Kidney (tissue), 22 donors: ENCODE measurements at places on chromosomes 2 and 18. TPM values are rescaled to one million over a fixed set of nuclear protein-coding genes. Genes with fewer than 3 reads are reported as not detected.

Gene GPR45
- total RNA-seq = not detected

GRCh38 chr2:226256237-226256636, 543.4 kb downstream of the IRS1 start:
- no peak for DNase-seq

DNA sequence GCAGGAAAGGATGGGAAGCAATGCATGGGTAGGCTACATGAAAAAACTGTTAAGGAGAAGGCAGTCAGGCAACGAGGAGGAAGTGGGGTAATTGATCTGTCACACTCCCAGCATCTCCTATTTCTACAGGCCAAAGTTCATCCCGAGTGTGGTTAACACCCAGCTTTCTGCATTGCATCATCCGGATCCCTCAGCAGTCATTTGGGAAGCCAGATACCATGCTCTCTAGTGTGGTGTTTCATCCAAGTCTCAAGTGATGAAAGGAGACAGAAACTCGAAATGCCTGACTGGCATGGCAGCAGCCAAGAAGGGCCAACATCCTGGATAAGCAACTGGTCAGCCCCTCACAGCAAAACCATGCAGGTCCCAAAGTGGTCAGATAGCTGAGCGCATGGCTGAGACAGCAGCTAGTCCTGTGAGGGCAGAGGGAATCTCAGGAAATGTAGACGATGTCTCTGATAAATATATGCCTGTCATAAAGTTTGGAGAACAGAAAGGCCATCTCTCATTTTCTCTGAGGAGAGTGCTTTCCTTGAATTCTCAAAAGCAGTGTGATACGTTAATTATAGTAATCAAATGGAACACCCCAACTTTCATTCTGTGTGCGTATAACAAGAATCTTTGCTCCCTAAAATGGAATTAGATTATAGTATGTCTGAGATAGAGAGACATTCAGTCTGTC, 24.8 kb upstream of the HNRNPA3 start:
- no peak for DNase-seq

GRCh38 chr2:149080099-149080498, 41.6 kb downstream of the LYPD6B start:
- no peak for DNase-seq

DNA sequence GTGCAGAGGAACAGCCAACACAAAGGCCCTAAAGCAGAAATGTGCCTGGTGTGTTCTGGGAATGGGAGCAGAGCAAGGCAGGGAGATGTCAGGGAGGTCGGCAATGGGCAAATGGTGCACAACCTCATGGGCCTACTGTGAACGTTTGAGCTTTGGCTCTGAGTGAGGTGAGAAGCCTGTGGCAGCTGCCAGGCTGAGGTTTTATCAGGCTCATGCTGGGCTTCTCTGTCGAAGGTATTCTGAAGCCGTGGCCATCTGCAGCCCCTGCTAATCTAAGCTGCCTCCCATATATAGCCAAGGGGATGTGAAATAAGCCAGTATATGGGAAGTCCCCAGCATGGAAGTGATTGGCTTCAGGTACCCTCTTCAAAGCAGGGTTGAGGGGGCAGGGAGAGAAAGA, 193.3 kb downstream of the SLC4A3 start:
- no peak for DNase-seq

- DNase-seq = no peak
These were observed 19.9 kb upstream of the SCLY start for GRCh38 chr2:238040918-238041317.

DNA sequence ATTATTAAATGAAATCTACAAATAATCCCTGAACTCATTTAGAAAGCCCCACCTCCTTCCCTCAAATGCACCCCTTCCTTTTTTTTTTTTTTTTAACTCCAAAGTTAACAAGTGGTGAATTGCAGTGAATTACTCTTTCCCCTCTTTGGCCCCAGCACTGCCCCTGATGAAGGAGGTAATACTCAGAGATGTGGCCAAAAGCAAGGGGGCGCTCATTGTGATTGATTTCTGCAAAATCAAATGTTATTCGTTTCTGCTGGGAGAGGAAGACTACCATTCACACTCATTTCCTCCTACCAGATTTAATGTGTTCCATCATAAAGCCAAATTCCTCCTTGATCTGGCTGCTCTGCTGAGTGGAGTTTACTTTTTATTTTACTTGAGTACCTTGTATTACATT, 259.4 kb downstream of the GPD2 start:
- DNase-seq = no peak

Gene GKN2
- not detected for total RNA-seq

DNA sequence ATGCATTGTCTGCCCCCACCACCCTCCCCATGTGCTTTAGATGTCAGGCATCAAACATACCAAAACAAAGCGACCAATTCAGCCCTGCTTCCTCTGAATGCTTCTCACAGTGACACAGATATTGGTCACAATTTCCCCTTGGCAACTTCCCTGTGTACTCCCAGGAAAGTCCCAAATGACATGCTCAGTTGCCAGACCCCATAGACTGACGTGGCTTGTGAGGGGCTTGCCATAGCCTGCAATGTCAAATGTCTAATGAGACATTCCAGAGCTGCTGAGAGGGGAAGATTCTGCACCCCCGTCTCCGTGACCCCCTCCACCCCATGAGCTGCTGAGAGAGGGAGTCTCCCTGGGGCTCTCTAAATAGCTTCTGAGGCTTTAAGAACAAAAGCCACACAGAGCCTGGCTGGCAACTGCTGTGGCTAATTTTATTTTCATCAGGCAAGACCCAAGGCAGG, 47.3 kb downstream of the RFTN2 start:
- DNase-seq = no peak

Gene ALKAL2
- total RNA-seq = 18.2 TPM

DNA sequence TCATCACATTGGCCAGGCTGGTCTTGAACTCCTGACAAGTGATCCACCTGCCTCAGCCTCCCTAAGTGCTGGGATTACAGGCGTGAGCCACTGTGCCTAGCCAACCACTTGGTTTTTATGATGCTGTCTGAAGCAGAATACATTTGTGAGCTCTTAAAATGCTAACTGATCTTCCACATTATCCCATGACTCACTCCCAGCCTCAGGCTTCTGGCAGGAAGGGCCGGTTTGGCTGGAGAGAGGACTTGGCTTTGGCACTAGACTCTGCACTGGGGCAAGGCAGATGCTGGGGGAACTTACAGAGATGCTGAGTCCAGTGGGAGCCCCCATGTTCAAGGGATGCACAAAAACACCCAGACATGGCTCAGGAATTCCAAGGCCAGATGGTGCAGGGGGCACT, 40.5 kb upstream of the SH3BP4 start:
- DNase-seq = no peak

DNA sequence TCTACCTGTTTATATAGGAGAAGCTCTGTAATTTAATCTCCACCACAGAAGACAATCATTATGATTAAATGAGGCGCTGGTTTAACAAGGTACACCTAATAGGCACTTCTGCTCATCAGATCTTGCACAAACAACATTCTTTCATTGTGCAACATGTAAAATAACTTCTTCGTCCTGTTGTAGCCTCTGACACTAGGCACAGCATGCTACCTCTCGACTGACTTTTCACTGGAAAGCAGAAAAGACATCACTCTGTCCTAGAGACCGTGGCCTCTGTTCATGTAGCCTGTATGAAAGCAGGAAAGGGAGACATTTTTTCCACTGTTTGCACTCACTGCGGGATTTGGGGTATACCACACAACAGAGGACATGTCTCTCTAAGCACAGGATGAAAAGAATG, 316.5 kb downstream of the IRS1 start:
- no peak for DNase-seq

DNA sequence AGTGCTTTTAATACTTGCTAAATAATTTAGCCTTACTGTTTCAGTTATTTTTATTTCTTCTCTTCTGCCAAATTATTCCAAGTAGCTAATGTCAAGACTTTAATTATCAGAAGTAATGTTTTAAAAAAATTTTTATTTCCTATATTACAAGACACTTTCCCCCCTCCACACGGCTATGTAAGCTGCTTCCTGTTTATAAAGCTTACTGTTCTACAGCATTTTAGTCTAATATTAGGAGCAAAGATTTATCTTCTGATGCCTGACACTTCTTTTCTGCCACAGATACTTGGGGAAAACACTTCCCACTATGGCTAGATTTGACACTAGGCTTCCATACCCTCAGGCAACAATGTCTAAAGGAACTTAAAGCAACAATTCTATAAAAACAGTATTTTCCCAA, 62.3 kb downstream of the ROCK1 start:
- no peak for DNase-seq
